ENCODE measurements at places on chromosomes 16 and 17. TPM values are rescaled to one million over a fixed set of nuclear protein-coding genes. Genes with fewer than 3 reads are reported as not detected.

DNA sequence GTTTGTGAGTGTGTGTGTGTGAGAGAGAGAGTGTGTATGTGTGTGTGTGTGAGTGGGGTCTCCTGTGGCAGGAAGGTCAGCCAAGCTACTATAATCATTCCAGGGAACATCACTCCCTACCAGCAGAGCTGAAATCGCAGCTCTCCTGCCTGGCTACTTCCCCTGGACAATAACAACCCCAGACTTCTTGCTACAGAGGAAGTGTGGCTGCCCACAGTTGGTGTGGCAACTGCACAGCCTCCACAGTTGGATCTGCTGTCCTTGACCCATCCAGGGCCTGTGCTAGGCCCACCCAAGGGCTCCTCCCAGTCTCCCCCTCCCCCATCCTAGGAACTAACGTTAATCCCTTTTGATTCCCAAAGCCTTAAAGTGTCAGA, 1.5 kb downstream of the SLC13A5 start:
- H3K27ac ChIP-seq = no peak overlapping the region
- no peaks in the 10 kb centered on the region for H3K36me3 ChIP-seq
- no peak overlapping the region for H3K4me3 ChIP-seq
- DNase-seq = no peak
- H3K4me1 ChIP-seq = peaks cover 20% of the 10 kb centered on the region
- H3K27me3 ChIP-seq = no peaks in the 10 kb centered on the region

DNA sequence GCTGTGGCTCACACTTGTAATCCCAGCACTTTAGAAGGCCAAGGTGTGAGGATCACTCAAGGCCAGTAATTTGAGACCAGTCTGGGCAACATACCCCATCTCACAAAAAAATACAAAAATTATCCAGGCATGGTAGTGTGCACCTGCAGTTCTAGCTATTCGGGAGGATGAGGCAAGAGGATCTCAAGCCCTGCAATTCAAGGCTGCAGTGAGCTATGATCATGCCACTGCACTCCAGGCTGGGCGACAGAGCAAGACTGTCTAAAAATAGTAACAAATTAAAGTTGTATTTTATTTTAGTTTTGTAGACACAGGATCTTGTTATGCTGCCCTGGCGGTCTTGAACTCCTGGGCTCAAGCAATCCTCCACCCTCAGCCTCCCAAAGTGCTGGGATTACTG, 18.2 kb downstream of the USP31 start:
- no peak overlapping the region for H3K4me3 ChIP-seq
- no peaks in the 10 kb centered on the region for H3K27me3 ChIP-seq
- no peaks in the 10 kb centered on the region for H3K36me3 ChIP-seq
- no peak overlapping the region for H3K27ac ChIP-seq

DNA sequence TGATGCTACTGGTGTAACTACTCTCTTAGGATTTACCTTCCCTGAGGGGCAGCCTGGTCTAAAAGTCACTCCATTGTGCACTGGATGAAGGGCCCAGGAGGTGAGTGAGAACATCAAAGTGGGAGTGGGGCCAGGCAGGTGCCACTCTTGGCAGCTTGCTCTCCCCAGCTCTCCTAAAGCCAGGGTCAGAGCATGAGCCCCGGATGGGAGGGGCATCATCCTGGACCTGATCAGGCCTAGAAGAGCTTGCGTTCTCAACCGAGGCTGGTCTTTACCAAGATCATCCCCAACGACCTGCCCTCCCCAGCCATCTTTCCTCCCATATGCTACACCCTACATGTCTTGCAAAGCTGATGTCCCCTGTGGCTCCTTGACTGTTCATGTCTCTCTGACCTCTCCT, 87.1 kb downstream of the AIPL1 start:
- H3K27ac ChIP-seq = no peak overlapping the region
- H3K4me1 ChIP-seq = no peaks in the 10 kb centered on the region
- H3K36me3 ChIP-seq = no peaks in the 10 kb centered on the region

DNA sequence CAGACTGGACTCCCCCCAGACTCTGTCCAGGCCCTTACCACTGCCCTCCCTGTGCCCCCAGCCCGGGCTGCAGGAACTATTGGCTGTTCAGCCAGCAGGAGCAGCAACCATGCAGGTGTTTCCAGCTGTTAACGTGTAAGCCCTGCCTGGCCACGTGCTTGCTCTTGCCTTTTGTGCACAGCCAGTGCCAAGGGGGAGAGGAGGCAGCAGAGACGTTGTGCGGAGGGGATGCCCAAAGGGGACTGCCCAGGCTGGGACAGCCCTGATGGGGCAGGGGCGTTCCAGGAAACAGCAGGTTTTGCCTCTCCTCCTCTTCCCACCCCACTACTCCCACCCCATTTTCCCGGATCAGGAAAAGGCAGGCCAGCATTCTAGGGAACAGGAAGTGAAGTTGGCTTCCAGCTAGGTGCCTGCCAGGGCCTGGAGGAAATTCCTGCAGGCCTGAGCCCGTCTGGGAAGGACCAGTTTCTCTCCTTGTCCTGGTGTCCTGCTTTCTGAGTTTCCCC, 16.7 kb upstream of the LASP1NB start:
- no peak overlapping the region for H3K4me3 ChIP-seq
- H3K27me3 ChIP-seq = no peaks in the 10 kb centered on the region
- H3K27ac ChIP-seq = no peak overlapping the region
- no peak for DNase-seq
- H3K36me3 ChIP-seq = peaks cover 41% of the 10 kb centered on the region

GRCh38 chr17:19339341-19339815, 23.1 kb downstream of the B9D1 start:
- H3K27ac ChIP-seq = no peak overlapping the region
- no peak overlapping the region for H3K4me3 ChIP-seq
- H3K36me3 ChIP-seq = peaks cover 12% of the 10 kb centered on the region
- DNase-seq = no peak
- H3K4me1 ChIP-seq = peaks cover 10% of the 10 kb centered on the region
- H3K27me3 ChIP-seq = no peaks in the 10 kb centered on the region

DNA sequence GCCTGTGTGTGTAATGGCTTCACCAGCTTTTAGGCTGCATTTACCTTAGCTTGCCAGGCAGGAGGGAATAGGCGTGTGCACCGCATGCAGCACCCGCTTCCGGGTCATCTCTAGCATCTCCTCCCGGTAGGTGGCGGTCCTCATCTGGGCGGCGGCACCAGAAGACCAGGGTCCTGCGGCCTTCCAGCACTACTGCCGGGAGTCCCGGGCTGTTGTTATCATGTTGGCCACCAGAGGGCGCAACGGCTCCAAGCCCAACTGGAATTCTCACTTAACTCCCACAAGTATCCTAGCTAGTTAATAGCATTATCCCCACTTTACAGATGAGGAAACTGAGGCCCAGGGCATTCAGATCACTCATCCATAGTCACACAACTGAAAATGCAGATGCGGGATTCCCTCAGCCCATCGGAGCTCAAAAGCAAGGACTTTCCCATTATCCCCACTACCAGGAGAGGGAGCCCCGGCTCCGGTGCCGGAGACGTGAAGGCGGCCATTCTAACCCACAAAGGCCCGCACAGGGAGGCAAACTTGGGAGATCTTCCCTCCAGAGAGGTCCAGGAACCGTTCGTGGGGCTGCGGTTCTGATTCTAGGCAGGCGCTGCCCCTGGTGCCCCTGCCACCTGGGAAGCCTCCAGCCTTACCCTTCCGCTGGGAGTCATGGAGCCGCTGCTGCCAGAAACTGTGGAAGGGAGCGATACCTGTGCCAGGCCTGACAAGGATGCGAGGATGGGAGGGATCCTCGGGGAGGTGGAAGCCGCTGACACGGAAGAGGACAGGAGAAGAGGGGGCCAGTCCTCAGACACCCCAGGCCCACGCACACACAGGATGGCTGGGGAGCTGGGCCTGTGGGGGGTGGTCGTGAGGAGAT, 23.9 kb downstream of the LGALS9 start:
- H3K36me3 ChIP-seq = no peaks in the 10 kb centered on the region
- no peak overlapping the region for H3K4me3 ChIP-seq
- H3K4me1 ChIP-seq = no peaks in the 10 kb centered on the region
- peak; percentile 65 for DNase-seq

FGF11 gene
- 2.1 TPM for total RNA-seq

All from MCF 10A (cell line).